AG09309 (cell line): ENCODE measurements at places on chromosomes 16 and 17.

- DNase-seq, result no peak
Observed at GRCh38 chr17:8963014-8963413, 2.5 kb downstream of the PIK3R5 start.

- no peak for DNase-seq
Observed at GRCh38 chr16:66332634-66333610, 33.6 kb upstream of the CDH5 start.

DNA sequence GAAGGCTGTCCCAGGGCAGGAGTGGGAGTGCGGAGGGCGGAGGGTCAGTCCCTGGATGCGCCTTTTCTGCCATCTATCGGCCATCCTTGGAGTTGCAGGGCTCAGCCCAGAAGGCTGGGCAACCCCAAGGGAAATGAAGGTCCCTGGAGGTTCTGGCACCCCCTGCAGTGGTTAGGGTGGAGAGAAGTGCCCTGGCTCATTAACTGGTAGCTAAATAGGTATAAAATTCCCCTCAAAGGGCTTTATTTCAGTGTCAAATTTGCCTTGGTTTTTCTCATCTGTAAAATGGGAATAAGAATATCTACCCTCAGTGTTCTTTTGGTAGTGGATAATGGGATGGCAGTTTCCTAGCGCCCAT lies 22.4 kb downstream of the C17orf75 start:
- DNase-seq, result no peak

GRCh38 chr17:29505836-29506235 lies 61.0 kb downstream of the ABHD15 start:
- DNase-seq, result no peak

DNA sequence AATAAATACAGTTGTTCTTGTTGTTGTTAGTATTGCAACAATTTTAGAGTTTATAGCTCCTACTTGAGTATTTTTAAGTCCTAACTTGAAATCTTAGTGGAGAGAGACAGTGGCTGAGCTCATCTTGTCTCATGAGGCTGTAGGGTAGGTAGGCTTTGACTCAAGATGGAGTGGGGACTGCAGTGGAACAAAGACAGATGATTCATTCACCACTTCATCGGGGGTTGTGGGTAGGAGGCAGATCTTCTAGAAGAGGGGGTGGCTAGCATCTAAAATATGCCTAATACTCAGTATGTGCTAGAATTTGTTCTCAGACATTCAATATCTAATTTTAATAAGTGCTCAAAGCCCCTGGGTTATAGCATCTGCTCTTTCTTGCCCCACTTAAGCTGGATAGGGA lies 13.1 kb upstream of the MMD start:
- no peak for DNase-seq
